ENCODE measurements at places on chromosomes 2 and 18.

DNA sequence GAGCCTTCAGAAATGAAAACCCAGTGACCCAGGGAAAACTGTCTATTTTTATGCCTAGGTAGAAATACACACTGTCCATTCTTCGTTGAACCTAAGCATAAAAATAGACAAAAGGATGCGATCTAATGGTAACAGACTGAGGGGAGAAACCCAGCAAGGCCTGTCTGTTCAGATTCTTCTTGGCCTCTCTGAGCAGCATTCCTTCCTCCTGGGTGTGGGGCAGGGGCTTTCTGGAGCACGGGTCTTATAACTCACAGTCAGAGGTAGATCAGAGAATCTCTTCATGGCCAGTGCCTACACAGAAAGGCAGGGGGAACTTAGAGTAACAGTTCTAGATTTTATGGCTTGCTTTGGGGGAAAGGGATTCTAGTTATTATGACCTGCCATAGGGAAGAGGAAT lies 56.0 kb downstream of the PKDCC start:
- no peak for DNase-seq

GRCh38 chr2:95232232-95232631 lies 24.9 kb downstream of the ZNF892 start:
- DNase-seq, result no peak

- peak; percentile 3 for DNase-seq
These were observed 44.5 kb downstream of the PSMD14 start for GRCh38 chr2:161352719-161353118.

- no peak for DNase-seq
These were observed 286.0 kb downstream of the TRIB2 start for GRCh38 chr2:13002536-13003331.

DNA sequence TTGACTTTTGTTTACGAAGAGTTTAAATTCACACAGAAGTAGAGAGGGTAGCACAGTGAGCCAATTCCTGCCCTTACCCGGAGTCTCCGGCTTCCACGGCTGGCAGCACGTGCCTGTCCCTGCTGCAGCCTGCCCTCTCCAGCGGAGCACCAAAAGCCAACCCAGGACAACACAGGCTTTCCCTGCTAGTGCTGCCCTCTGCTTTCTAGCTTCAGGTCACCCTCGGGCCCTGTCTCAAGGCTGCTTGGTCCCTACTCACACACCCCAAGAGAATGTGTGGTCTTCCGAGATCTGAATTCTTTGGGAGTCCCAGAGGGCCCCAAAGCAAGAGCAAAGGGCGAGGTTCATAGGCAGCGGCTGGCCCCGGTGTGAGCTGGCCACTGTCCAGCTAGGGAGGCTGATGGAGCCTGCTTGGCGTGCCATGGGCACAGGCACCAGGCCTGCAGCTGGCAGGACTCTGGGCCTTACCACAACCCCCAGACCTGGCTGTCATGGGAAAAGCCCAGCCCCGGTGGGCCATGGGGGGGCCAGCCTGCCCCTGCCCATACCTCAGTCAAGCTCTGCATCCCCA lies 7.0 kb upstream of the HS6ST1 start:
- no peak for DNase-seq

DNA sequence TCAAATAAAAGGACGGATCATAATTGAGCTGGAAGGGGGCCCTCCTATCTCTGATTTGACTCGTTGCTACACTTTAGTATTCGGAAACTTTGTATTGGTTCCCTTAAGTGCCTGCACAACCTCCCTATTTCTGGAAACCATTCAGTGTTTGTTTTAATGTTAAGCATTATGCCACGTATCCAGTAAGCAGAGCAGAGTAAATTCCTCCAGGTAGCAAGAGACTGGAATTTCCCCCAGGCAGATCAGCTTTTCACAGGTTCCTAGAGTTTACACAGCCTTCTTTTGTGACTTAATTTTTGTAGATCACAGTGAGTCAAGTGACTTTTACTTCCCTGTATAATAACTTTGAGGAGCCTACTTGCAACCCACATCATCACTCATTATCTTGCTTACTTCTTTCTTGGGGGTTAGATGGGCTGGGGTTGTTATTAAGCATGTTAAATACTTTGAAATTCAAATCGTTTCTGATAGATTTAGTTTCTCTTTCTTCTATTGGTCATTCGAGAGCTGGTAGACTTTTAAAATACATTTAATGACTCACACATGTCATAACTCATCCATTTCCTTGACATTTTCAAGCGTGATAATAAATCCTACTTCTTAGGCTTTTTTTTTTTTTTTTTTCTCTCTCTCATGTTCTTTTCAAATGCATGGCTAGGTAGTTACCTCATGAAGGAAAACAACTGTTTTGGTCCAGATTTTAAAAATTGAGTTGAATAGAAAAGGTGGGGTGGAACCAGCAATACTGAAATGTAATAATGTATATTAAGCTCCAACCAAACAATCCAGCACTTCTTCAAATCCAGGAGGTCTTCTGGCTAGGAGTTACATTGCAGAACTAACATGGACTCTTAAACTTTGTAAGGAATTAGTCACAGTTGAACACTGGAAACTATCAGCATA lies 219.3 kb downstream of the NEDD4L start:
- peak; percentile 83 for DNase-seq

- DNase-seq, result no peak
These were observed 47.2 kb downstream of the PRKRA start for GRCh38 chr2:178403671-178404306.

- no peak for DNase-seq
These were observed 203.4 kb downstream of the PDE11A start for GRCh38 chr2:177869209-177869608.

DNA sequence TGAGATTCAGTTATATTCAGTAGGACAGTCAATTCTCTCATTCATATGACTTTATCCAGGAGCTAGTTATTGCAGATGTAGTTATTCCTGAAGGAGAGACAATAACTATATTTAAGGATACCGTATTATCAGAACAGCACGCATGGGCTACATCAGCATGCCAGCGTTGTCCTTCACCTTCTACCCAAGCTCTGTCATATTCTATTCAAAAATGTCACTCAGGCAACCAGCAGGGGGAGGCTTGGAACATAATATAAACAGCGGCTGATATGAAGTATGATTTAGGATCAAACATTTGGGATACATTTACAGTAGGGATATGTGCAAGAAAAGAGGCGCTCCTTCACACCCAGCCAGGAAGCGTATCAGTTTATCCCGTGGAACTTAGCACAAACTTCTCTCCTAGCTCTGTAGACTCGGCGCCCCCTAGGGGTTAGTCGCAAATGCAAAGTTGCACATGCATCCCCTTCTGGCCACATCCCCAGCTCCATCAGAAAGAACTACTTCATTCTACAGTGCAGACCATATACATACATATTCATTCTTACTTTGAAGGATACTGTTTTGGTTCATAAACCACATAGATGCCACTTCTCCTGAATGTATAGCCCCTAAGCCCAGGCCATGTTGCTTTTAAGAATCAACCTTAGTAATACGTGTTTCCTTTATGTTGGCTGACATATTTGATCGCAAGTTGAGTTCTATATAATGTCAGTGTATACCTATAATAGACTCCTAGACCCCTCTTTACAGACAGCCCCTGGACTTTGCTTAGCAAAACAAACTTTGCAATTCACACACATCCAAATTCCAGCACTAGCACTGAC lies 759.4 kb downstream of the ADCYAP1 start:
- peak; percentile 12 for DNase-seq

GRCh38 chr2:72843301-72843700 lies 17.5 kb upstream of the EXOC6B start:
- no peak for DNase-seq

- no peak for DNase-seq
These were observed 18.0 kb upstream of the ACKR3 start for GRCh38 chr2:236551471-236552211.

- DNase-seq, result no peak
These were observed 1.1 kb downstream of the GREB1 start for GRCh38 chr2:11534746-11535484.

- DNase-seq, result no peak
These were observed 10.9 kb upstream of the GPR35 start for GRCh38 chr2:240614391-240614790.

- DNase-seq, result peak; percentile 85
These were observed 1.1 kb upstream of the SULT6B1 start for GRCh38 chr2:37189452-37190153.

GRCh38 chr2:238458651-238459050 lies 31.9 kb downstream of the ASB1 start:
- no peak for DNase-seq

All from kidney glomerular epithelial cell (primary cell).